NB4 (cell line): ENCODE measurements at places on chromosomes 2 and 18.

DNA sequence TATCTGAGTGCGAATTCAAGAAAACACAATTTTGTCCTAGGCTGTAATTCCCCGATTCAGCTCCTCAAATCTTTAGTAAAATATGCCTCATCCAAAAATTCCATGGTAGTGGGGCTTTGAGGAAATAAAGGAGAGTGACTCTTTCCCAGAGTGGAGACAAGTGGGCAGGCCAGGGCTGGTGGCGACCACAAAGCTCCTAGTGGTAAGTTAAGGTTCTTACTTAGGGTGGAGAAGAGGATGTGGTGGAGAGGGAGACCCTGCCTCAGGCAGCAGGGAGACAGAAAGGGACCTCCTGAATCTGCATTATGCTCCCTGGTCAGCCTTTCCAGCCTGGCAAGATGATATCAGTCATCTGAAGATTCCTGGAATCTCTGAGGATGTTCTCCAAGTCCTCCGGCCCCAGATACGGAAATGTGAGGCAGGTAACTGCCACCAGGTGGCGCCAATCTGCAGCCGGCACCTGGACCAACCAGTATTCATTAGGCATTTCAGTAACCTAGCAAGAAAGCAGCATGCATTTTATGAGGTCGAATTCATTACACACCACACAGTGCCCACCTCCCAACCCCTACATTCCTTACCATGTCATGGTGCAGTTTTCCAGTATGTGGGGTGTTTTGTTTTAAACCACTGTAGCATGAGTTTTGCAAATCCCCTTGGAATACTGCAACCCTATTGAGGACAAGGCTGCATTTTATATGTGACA is 106.4 kb downstream of the POLE4 start:
- peak; percentile 66 for DNase-seq

GRCh38 chr18:68234676-68235075 is 480.2 kb downstream of the TMX3 start:
- DNase-seq = no peak

DNA sequence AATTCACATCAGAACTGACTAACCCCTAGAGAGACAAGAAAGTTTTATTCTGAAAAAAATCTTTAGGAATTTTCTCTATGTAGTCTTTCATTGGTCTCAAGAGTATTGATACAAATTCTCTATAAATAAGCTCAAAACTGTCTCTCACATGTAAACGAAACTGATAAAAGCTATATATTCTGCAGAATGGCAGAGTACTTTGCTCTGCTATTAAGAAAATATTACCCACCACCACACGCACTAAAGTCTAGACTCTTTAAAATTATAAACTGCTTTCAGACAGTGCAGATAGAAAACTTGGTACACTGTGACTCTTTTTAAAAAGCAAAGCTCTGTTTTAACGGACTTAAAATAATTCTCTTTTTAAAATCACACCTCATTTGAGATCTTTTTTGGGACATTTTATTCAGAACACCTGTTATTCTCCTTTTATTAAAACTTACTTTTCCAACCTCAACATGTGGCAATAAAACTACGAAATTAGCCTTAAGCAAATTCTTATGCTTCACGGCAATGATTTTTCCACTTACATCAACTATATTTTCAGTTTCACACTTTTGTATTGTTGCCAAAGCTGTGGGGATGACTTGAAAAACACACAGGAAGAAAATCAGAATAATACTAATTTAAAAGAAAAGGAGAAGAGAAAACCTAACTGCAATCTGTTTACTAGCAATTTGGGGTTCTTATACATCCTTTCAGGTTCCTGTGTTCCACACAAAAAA is 58.0 kb downstream of the CCDC88A start:
- no peak for DNase-seq

DNA sequence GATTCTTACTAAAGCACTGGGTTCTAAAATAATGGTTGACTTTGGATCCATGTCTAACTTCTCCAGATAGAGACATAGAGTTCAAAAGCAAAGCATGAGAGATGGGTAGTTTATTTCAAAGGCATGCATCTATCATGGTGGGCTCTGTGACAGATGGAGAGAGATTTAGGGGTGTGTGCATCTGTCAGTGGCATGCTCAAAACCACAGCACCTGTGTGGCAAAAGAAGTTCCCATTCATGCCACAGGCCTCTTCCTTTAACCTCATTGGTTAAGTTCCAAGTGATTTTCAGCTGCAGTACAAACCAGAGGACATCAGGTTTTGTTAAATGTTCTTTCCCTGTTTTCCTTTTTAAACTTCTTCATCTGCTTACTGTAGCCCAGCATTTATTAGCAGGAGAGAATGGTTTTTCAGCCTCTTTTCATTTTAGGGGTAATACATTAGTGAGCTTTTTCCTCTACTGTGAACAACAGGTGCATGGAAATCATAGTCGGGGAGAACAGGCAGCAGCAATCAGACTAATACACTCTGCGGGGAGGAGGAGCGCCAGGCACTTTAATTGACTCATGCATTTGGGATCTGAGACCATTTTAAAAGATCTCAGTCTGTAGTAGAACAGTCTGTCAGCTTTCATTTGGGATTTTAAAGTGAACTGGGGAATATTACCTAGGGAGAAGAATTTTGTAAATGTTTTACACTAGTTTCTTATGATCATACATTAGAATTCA is 52.4 kb upstream of the UPP2 start:
- DNase-seq = no peak

GRCh38 chr18:48184118-48184517 is 225.1 kb downstream of the ZBTB7C start:
- no peak for DNase-seq

DNA sequence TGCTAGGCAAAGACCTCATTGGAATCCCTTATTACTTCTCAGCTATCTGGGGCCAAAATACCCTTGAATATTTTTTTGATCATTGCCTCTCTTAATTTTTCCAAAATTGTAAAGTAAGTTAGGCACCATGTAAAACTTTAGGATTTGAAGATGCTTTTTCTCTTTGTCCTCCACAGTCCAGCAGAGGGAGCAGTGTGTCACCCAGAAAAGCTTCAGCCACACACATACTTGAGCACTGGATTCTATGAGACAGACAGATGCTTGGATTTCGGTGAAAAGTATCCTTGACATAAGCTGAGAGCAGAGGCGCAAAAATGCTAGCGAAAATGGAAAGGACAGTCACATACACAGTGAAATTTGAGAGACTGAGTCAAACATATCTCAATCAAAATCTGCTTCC is 74.7 kb upstream of the KCNJ3 start:
- peak; percentile 59 for DNase-seq

DNA sequence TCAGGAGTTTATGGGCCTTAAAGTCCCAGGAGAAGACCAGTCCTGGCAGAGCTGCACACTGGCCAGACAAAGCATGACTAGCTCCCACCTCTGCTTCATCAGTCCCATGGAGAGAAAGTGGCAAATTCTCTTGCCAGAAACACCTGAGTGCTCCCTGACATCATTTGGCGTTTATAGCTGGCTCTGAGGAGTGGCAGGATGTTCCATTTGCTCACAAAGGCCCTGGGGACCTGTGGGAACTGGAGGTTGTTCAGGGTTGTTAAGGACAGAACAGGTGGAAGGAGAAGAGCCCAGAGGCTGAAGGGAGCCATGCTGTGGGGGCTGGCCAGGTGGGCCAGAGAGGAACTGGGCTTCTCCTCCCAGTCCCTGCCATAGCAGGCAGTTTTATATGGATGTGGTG is 56.1 kb downstream of the RPL37A start:
- DNase-seq = no peak

DNA sequence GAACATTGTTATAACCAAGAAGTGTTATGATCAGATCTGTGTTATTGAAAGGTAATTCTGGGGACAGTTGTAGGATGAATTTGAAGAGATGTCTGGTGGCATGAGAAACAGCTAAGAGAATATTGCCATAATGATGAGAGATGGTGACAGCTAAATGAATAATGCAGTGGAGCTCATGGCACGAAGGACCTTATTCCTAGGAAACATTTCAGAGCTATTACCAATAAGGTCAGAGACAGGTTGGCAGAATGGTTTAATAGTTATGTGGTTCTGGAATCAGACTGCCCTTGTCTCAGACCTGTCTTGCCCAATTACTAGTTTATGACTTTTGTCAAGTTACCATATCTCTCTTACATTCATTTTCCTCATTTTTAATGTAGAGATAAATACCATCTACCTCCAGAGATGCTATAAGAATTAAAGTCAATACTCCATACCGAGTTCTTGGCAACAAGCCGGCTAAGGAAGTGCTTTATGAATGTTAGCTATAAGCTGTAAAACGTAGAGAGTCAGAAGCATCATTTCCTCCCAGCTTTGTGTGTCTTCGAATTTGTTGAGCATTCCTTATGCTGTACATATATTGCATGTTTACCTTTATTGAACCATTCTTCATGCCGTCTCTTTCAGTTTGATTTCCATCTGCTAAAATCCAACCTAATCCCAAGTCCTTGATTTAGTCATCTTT is 73.6 kb upstream of the COL5A2 start:
- DNase-seq = no peak

GRCh38 chr2:161223139-161223732 is 63.0 kb downstream of the TANK start:
- peak; percentile 56 for DNase-seq

GRCh38 chr2:8314063-8314462 is 367.8 kb upstream of the ID2 start:
- DNase-seq = peak; percentile 89

DNA sequence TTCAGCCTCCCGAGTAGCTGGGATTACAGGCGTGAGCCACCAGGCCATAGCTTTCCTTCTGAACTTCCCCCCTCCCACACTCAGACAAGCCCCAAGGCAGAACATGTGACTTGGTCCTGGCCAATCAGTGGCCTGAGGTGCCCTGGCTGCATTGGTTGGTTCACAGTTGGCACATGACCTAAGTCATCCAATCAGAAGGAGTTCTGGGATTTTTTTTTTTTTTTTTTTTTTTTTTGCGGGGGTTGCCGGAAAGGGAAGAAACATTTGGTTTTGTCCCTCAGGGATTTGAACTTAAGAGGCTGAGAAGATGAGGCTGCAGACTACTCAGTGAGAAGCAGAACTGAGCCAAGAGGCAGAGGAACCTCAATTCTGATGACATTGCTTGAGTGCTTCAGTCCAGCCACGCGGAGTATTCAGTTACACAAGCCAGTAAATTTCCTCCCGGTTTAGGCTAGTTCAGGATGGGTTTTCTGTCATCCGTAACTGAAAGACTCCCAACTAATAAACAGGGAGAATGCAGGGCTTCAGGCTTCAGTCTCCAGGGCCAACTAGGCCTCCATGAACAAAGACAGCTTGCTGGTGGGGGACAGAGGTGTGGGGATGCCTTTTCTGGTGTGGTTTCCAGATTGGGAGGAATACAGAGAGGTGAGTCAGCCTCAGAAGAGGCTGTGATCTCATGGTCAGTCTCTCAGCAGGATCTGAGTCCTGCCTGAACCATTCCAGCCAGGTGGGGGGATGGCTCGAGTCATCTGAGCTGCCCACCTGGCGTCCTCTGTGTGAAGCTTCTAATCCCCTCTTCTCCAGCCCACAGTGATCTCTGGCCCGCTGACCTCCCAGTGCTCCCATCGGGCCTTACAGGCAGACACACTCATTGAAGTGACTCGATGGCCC is 9.2 kb downstream of the PTMA start:
- DNase-seq = peak; percentile 99

- no peak for DNase-seq
These were observed 30.6 kb upstream of the MYCN start for GRCh38 chr2:15909736-15910135.

DNA sequence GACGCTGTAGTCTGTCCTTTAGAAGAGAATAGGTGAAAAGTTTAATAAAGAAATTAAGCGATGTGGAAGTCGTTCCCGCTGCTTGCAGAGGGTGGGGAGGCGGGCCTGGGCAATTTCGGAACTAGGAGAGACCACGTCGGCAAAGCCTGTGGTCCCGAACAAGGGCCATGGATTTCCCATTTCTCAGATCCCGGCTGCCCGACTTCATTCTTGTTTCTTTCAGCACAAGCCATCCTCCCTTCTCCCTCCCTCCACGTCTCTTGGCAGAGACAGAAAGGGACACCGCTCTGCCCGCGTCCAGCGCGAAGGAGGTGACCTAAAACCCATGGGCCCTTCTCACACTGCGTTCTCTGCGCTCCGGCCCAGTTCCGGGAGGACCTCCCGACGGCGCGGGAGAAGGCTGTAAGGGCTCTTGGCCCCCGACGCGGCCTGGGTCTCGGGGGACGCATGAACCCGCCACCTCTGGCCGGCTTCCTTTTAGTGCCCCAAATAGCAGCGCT is 2.2 kb upstream of the BCL2L11 start:
- no peak for DNase-seq

GRCh38 chr2:29216609-29216909 is 101.3 kb downstream of the CLIP4 start:
- no peak for DNase-seq

- no peak for DNase-seq
These were observed 225.2 kb downstream of the GLI2 start for GRCh38 chr2:120960770-120961366.

DNA sequence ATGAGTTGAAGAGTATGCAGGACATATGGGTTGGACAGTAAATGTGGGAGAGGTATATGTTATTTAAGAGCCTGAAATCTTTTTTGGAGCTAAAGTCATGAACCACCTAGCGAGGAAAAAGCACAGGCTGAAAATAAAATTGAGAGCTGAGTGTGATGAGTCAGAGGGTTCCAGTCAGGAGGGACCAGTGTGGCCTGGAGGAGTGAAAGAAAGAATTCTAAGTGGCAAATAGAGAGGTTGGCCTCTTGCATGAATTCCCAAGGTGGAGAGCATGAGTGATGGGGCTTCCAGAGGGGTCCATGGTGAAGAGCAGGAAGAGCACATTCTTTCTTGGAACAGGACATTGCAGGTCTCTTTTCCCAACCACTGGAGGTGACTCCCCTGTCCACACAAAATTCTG is 282.6 kb downstream of the TDRD15 start:
- no peak for DNase-seq

GRCh38 chr2:151021747-151022452 is 239.8 kb downstream of the RBM43 start:
- DNase-seq = no peak

DNA sequence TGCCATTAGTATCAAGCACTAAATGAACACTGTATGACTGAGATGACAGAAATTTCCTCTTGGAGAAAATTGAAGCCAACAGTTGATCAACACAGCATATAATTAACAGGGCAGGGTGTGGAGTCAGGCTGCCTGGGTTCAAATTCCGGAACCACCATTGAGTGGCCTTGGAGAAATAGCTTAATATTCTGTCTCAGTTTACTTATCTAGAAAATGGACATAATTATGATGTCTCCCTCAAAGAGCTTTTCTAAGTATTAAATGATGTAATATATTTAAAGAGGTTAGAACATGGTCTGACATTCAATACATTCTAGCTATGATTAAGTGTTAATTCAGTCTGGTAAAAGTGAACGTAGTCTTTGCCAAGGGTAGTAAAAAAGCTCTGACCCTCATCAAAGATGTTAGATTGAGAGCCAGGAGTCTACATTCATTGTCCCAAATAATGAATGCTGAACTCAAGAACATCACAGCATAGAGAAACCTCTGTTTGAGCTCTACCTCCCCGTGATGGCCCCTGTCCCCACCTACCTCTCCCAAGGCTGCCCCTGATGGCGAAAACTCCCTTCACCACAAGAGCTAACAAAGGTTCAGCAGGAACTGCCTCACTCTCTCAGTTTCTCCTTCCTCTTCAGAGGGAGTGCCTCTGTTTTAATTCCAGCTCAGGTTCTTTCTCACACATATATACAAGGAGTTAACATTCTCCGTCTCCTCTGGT is 2.7 kb upstream of the VWA3B start:
- DNase-seq = peak; percentile 54
